Trophoblast cell (in vitro differentiated cells and primary cell): ENCODE measurements at places on chromosomes 5 and 9.

- DNase-seq = no peak
Measured at GRCh38 chr9:128933731-128934130, 12.9 kb downstream of the PHYHD1 start.

GRCh38 chr5:35990520-35990919 is 670 bp downstream of the UGT3A1 start:
- DNase-seq = no peak

DNA sequence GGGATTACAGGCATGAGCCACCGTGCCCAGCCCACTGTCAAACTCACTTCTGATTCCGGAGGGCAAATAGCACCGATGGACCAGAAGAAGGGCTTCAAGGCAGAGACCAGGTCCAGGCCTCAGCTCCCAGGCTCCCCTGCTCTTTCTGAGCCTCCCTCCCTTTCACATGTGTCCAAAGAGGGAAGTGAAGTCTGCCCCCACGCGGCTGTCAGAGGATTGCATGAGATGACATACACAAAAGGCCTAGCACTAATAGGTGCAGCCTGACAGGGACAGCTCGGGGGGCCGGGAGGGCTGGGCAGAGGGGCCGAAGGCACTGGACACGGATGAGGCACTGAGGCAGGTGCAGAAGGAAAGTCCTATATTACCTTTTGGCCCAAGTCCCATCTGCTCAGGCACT is 16.1 kb downstream of the FBP1 start:
- peak; percentile 27 for DNase-seq

- DNase-seq = no peak
Measured at GRCh38 chr5:40430101-40430710, 249.5 kb upstream of the PTGER4 start.

- DNase-seq = no peak
Measured at GRCh38 chr9:134726722-134727034, 85.1 kb downstream of the COL5A1 start.

DNA sequence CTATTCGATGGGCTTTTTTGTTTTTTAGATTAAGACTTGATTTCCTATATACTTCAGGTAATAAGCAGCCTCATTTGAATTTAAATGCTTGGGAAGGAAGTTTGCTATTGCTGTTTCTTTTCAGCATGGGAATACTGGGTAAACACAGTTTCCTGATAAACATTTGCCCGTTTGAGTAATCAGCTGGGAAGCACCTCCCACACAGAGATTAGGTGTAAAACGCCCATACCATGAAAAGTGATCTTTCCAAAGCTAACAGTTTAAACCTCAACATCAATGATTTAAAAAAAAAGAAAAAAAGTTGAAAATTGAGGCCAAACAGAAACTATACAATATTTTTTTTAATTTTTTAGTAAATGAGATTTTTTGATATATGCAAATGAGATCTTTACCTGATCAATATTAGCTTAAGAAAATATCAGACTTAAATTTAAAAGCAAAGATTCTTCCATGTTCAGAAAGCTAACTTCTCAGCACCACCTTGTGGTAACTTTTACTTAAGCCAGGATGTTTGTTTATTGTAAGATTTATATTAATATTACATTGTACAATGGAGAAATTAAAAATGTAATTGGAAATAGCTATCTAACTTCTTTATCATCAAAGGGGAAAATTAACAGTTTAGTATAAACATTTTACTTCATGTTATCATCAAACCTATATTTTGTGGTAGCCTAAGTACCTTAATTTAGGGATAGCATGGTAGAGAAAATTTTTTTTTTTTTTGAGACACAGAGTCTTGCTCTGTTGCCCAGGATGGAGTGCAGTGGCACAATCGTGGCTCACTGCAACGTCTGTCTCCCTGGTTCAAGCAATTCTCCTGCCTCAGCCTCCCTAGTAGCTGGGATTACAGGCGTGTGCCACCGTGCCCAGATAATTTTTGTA is 39.8 kb downstream of the F2RL2 start:
- no peak for DNase-seq

DNA sequence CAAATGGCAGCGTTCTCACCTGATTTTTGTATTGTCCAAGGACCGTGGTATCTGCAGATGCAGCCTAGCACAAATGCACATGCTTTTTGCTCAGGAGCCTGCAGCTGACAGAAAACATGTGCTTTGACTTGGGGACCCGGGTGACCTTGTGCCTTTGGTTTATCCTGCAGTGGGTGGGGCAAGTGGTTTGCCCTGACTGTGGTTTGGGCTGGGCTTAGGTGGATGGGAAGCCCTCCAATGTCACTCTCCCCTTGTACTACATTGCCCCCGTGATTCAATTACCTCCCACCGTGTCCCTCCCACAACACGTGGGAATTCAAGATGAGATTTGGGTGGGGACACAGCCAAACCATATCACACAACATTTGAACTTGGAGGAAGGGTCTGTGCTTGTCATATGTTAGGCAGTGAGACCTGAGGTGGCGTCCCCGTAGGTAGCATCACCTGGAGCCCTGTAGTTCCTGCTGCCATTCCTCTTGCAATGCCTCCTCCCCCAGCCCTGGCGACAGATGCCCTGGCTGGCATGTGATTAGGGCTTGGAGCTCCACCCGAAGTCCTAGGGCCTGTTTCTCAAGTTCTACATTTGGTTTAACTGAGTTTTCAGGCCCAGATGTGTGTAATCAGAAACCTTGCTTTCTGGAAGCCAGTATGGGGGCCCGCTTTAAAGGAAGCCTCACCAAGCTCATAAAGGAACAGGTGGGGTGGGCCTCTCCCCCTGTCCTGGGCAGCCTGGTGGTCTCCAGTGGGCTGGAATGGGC is 2.1 kb downstream of the ANKRD33B start:
- no peak for DNase-seq

DNA sequence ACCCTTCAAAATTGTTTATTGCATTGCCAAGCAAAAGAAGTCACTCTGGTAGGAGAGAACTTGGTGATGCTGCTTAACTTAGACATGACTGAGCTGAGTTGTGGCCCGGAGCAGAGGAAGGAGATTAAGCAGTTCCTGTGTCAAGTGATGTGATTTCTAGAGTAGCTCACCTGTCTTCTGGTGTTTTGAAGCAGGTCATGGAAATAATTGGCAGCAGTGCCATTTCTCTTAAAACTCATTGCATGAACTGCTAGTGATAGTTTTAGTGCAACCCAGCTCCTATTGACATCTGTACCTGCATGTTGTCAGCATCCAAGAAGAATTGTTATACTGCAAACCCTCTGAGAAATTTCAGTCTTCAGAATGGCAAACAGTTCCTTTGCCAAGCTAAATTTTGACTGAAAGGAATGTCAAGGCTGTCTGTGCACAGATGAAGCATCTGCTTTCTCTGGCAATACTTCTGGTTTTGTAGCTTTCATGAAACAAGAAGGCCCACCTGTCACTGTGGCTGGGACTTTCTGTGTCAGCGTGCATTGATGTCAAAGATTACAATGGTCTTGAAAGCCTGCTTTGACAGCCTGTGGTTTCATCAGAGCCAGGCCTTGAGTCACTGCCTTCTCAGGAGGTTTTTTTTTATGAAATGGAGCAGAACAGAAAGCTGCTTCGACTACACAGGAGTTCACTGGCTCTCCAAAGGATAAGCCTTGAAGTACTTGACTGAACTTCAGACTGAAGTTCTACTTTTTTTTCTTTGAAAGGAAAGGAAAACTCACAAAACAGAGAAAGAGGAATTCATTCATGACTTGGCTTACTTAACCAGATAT is 90.6 kb downstream of the RALGPS1 start:
- DNase-seq = peak; percentile 68

DNA sequence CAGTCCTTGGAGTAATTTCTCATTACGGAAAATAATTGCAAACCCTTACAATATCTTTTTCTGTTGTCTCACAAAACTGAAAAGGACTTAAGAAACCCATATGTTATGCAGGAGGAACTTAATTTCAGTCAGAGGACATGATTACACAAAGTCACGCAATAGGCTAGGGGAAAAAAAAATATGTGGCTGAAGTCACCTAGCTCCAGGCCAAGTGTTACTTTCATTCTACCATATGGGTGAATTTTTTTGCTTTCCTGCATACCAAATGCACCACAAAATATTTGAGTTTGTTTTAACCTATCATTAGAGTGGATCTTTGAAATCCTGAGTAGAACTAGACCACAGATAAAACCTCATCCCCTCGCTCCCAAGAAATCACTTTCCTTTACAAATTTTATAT is 523.5 kb downstream of the CAAP1 start:
- DNase-seq = no peak

DNA sequence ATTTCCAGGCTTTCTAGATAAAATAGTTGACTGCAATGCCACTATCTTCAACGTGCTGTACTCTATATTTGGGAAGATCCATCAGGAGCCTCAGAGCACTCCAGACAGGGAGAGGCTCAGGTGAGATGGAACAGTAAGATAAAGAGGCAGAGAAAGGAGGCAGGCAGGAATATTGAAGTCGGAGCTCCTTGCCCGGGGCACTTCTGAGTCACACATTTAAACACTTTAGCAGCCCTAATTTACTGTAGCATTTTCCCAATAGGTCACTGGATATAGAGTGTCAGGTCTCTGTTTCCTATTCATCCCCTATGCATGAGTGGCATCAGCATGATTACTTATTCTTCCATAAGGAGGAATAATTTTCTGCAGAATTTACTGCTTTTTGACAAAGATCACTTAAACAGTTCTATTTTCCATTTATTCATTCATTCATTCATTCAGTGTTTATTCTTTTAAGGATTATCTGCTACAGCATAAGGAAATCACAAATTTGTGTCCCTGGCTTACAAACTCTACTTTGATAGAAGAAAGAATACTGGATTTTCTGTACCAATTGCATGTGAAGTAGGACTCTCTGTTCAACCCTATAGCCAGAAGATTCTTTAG is 170.7 kb downstream of the MAPKAP1 start:
- peak; percentile 97 for DNase-seq

GRCh38 chr5:179373101-179373934 is 28.1 kb upstream of the ADAMTS2 start:
- no peak for DNase-seq

- DNase-seq = peak; percentile 40
Measured at GRCh38 chr9:136438548-136439480, 831 bp downstream of the INPP5E start.

DNA sequence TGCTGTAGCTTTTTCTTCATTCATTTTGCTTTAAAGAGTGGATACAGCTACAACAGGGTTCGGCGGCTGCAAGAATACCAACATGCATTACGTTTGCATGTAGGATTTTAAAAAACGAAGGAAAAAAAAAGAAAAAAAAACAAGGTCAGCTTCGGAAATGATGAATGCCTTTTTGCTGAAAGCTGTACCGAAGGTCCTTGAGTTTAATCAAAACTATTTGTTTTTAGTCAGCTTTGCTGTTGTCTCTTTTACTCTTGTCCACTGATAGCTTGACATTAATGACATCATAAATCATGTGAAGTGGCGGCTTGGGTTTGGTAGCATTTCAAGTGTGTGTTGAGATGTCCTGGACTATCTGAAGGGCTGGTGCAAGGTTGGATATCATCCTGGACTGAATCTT is 779.1 kb downstream of the NR2F1-AS1 start:
- DNase-seq = no peak

DNA sequence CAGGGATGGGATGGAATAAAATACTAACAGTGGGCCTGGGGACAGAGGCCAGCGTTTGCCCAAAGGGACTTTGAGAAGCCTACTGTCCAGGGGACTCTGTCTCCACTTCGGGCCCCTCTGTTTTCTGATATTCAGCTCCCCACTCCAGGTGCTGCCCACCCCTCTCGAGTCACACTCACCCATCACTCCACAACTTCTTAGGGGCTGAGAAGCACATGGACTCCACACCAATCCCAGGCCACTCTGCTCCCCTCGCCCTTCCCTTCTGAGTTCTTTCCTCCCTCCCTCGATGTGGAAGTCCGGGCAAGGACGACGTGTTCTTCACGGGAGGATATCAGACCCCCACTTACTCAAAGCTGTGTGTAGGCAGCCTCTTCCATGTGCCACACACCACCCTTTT is 124.5 kb downstream of the BARX1 start:
- no peak for DNase-seq

DNA sequence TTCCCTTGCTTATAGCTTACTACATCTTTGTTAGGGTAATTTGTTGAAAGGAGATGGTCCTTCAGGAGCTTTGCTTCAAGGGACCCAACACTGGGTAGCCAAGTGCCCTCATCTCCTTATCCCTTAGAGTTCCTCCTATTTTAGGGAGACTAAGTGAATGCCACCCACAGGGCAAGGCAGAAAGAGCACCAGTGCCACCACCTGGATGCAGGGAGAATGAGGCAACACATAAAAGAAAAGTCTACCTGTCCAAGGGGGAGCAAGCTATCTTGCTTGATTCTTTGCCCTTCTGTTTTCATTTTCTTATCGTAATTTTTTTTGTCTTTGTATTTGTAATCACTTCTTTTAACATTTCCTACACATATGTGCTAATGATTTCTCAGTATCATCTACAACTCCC is 205.5 kb downstream of the NPR3 start:
- no peak for DNase-seq

- peak; percentile 16 for DNase-seq
Measured at GRCh38 chr5:142235870-142236672, 88.8 kb downstream of the SPRY4 start.

- DNase-seq = no peak
Measured at GRCh38 chr9:110797611-110798010, 129.0 kb downstream of the MUSK start.

DNA sequence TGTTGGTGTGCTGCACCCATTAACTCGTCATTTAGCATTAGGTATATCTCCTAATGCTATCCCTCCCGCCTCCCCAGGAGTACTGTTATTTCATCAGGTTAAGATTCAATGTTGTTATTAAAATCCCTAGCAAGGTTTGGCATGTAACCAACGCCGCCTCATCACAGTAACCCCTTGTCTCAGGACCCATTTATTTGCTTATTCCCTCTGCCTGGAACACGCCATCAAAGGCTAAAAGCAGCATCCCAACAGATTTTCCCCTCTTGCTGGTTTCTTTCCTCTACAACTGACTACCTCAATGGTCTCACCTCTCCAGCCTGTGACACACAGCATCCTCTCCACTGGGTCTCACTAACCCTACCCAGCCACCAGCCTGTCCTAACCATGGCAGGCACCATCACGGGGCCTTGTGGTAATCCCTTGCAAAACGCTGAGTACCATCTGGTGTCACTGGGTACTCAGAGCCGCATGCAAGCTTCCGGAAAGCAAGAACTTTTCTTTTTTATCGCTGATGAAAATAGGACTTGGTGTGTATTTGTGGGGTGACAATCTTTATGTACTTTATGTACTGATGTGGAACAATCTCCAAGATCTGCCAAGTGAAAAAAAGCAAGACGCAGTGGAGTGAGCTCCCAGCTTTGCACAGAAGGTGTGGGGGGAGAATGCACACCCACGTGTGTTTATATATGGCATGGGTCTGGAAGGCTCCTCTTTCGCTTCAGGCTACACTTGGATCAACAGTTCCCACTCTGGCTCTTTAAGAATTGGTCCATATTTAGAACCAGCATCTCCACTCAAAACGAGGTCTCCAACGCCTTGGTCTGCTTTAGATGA is 6.1 kb downstream of the RPS14 start:
- no peak for DNase-seq

DNA sequence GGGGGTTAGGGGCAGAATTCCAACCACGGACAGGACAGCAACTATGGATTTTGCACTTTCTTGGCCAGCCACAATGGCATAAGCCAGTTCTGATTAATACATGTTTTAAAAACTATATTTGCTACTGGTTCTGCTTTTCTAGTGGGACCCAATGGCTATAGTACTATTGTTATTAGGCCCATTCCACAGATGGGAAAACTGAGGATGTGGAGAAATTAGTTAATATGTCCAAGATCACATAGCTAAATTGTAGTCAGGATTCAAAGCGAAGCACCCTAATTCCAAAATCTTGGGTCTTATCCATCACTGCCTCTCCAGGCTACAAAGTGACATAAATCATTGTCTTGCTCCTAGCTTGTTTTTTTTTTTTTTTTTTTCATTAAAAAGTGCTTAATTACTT is 133.9 kb downstream of the PJA2 start:
- no peak for DNase-seq

- DNase-seq = peak; percentile 99
Measured at GRCh38 chr5:91384671-91385430, 1.7 kb upstream of the ARRDC3 start.
